ENCODE measurements at places on chromosomes 5 and 9.

DNA sequence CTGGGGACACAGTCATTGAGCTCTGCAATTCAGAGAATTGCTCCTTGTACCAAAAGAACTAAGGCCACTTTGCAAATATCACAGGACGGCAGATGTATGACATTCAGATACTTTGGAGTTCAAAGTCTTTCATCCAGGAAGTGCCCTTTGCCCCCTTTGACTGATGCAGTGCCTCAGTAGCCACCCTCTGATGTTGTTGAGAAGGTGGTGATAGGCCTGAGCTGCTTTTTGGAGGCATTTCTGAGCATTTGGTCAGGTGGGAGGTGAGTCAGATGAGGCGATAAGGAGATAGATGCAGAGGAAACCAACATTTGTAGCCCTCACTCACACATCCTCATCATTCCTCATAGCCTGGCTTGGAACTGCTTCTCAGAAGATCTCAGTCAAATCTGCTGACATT is 63.4 kb downstream of the ANGPTL2 start:
- no peak for DNase-seq

DNA sequence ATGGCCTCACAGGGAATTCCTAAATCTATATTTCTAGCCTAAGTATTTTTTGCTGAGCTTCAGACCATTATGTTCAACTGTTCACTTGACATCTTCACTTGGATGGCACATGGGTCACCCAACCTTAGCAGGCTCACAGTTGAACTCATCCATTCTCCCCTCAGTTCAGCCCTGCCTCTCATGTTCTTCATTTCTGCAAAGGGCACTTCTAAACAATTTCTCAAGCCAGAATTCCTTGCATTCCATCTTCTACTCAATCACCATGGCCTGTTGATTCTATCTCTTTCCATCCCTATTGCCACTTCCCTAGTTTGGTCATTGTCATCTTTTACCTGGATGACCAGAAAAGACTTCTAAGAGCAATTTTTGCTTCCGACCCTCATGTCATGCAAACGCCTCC is 7.3 kb upstream of the RGS3 start:
- no peak for DNase-seq

DNA sequence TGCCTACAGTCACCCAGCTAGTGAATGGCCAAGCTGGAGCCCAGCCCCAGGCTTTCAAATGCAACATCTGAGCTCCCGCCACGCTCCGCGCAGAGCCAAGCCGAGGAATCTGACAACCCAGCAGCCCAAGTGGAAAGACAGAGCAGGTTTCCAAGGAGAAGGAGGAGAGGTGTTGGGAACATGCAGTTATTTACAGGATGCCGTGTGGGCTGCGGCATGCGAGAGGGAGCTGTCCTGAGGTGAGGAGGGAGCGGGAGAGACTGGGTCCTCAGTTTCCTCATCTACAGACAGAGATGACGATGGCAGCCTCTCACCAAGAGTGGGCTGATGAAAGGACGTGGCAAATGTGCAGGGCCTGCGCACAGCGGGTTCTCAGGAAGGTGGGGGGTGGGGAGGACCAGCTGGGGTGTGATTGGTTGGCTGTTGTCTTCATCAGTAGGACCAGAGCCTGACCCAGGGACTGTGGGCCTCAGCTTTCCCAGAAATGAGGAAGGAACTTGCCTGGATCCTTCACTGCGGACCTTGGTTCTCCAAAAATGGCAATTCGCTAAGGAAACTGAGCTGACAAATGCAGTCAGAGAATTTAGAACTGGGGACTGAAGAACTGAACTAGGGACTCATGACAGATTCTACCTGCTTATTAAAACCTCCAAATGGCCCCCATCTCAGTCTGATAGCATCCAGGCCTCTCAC is 14.8 kb upstream of the CPLX2 start:
- no peak for DNase-seq

DNA sequence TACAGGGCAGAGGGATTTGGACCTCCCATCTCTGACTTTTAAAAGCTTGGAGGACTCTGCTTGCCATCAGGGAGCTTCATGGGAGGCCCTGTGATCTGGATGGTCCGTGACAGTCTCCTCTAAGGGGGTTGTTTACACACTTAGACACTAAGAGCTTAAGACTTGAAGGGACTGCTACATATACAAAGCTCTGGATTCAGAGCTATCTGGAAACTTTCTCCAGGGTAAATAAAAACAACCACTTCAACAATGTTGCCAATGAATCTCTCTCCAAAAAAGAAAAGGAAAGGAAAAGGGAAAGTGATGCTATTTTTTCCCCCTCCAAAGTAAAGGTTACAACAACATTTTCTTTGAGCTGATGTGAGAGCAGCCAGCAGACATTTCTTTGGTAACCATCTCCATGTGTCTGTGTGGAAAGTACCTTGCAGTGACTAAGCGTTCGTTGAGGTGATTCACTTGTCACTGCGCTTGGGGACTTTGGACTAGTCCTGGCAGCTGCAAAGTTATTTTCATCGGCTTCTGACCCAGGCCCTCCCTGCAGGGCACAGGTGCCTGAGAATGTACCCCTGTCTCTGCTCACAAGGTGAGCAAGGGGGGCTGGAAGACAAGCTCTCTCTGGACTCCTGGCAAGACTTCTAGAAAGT is 262.1 kb upstream of the KLF4 start:
- DNase-seq: no peak

- DNase-seq: no peak
Measured at GRCh38 chr5:88203981-88204750, 64.5 kb downstream of the TMEM161B start.

DNA sequence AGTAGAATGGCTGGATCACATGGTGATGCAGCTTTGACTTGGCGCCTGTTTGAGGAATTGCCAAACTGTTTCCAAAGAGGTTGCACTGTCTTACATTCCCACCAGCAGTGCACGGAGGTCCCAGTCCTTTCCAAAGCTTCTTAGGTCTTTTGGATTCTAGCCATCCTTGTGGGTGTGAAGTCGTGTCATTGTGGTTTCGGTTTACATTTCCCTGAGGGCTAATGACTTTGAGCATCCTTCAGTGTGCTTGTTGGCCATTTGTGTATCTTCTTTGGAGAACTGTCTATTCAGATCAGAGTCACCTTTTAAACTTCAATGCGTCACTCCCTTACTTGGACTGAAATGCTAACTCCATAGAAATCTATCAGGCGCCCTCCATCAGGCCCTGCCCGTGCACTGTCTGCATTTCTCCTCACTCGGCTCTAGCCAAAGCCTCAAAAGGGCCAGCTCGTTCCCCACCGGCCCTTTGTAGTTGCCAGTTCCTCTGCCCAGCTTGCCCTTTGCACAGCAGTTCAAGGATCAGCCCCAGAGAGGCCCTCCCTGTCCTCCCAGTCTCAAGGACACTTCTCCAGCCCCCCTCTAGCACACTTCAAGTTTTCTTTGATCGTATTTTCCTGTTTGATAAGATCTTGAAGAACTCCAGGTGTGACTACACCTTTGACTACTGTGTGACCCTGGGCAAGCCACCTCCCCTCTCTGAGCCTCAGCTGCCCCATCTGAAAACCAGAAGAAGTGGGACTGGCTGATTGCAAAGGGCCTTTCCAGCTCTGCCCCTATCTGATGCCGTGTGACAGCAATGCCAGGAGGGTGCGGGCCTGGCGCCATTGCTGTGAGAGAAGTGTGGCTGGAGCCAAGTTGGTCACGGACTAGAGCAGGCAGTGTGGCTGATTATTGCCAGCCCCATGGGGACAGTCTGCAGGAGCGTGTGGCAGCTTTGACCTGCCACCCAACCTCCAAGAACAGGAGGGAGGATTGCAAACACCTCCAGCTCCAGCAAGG is 5.6 kb downstream of the HRH2 start:
- DNase-seq: no peak

Measured in T-helper 1 cell (primary cell).